ENCODE measurements at places on chromosomes 2 and 18.

- no peaks in the 10 kb centered on the region for H3K27me3 ChIP-seq
- DNase-seq, result no peak
- no peaks in the 10 kb centered on the region for H3K36me3 ChIP-seq
- no peak overlapping the region for H3K27ac ChIP-seq
These were observed 786.2 kb upstream of the FANCL start for GRCh38 chr2:59027320-59027719.

- H3K27me3 ChIP-seq, result no peaks in the 10 kb centered on the region
- no peak overlapping the region for H3K27ac ChIP-seq
- no peak for DNase-seq
- no peaks in the 10 kb centered on the region for H3K4me1 ChIP-seq
- H3K36me3 ChIP-seq, result no peaks in the 10 kb centered on the region
These were observed 156.1 kb upstream of the ID2 start for GRCh38 chr2:8525582-8526402.

- H3K4me1 ChIP-seq, result peaks cover 47% of the 10 kb centered on the region
- DNase-seq, result peak; percentile 47
- peak overlapping the region; percentile 30 for H3K4me3 ChIP-seq
- no peaks in the 10 kb centered on the region for H3K36me3 ChIP-seq
These were observed 86.1 kb downstream of the ACVR1 start for GRCh38 chr2:157789933-157790511.

DNA sequence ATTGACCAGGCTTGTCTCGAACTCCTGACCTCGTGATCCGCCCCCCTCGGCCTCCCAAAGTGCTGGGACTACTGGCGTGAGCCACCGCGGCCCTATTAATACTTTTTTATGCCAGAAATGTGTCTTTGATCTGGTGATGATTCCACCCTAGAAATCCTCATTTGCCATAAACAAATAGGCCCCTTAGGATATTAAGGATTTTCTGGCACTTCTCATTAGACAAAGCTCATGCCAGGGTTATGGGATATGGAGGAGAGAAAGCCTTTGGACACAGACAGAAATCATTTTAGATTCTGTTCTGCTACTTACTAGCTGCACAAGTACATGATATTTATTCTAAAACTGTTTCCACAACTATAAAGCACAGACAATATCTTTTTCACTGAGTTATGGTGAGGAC is 24.1 kb downstream of the SLC40A1 start:
- peaks cover 90% of the 10 kb centered on the region for H3K4me1 ChIP-seq
- H3K36me3 ChIP-seq, result peaks cover 3% of the 10 kb centered on the region
- H3K27me3 ChIP-seq, result no peaks in the 10 kb centered on the region
- peak overlapping the region; percentile 86 for H3K27ac ChIP-seq
- no peak overlapping the region for H3K4me3 ChIP-seq

DNA sequence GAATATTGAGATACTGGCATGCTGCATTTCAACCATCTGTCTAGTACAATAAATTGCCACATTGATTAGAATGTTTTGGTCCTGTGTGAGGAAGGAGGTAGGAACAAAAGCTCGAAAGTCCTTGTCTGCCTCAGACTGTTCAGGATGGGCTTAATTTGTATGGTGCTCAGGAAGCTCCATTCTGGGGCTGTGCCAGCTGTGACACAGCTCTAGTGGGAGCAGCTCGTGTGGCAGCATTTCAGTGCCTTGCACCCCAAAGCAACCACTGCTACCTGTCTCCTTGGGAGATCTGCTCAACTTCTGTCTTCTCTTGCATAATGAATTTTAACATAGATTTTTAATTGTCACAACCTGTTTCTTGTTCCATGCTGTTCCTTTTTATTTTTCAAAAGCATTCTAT is 144.4 kb upstream of the THUMPD2 start:
- no peaks in the 10 kb centered on the region for H3K4me1 ChIP-seq
- H3K36me3 ChIP-seq, result no peaks in the 10 kb centered on the region
- DNase-seq, result no peak
- no peaks in the 10 kb centered on the region for H3K27me3 ChIP-seq
- H3K4me3 ChIP-seq, result no peak overlapping the region

GRCh38 chr18:68865021-68865420 is 67.1 kb downstream of the CCDC102B start:
- H3K4me1 ChIP-seq, result no peaks in the 10 kb centered on the region
- no peak for DNase-seq
- no peak overlapping the region for H3K27ac ChIP-seq
- H3K27me3 ChIP-seq, result no peaks in the 10 kb centered on the region
- H3K4me3 ChIP-seq, result no peak overlapping the region
- H3K36me3 ChIP-seq, result no peaks in the 10 kb centered on the region

DNA sequence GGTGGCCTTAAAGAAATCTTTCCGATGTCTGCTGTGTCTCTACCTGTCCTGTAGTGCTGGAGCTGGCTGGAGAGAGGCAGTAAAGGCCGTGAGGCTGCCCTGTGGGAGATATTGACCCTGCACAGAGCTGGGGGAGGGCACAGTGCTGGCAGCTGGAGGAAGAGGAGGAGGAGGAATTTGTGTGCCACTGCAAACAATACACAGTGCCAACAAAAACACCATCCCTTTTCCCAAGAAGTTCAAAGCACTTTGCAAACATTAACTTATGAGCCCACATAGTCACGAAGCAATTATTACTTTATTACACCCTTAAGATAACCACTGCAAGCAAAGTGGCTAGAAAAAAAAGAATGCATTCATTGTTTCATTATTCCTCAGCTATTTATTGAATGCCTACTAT is 45.0 kb upstream of the CYTIP start:
- H3K36me3 ChIP-seq, result no peaks in the 10 kb centered on the region
- no peaks in the 10 kb centered on the region for H3K27me3 ChIP-seq
- H3K4me3 ChIP-seq, result no peak overlapping the region
- no peaks in the 10 kb centered on the region for H3K4me1 ChIP-seq

DNA sequence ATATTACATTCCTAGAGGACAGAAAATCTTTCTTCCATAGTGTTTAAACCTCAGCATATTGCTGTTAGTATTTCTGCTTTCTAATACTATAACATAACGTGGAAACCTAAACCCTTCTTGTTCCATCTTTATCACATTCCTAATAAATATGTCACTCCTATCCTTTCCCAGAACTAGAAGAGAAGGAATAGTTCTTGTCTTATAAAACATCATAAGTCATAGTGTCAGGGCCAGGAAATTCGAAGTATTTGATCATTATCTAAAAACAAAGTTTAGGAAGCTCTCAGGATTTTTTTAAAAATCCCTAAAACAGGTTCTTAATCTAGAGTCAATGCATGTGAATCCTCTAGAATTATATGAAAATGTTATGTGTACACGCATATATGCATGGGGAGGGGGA is 2.0 kb downstream of the NHEJ1 start:
- H3K4me1 ChIP-seq, result peaks cover 5% of the 10 kb centered on the region
- H3K27me3 ChIP-seq, result no peaks in the 10 kb centered on the region

DNA sequence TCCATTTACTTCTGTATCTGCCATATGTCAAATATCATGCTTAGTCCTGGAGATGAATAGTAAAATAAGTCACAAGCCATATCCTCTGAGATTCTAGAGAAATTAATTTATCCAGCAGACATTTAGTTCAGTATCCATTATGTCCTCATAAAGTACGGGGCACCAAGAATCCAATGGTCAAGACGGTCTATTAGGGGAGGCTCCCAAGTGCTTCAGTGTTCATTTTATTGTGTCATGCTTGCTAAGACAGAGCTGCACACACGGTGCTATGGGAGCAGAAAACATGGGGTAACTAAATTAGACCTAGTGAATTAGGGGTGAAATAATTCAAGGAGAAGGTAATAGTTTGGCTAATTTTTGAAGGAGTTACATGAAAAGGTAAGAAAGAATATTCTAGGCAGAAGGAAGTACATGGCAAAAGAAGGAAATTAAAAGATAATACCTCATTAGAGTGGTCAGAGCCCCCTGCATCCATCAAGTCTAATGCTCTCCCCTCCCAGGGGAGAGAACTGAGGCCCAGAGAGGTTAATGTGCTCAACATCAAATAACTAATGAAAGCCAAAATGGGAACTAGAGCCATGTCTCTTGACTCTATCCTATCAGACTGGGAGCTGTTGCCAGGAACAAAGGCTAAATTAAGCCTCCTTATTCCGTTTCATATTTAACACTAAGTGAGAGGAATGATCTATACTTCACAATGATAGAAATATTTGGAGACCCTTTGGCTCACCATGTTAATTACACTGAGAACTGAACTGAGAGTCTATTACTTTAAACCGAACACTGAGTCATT is 358.7 kb downstream of the LRRTM1 start:
- no peak overlapping the region for H3K27ac ChIP-seq
- DNase-seq, result no peak
- no peaks in the 10 kb centered on the region for H3K36me3 ChIP-seq
- no peaks in the 10 kb centered on the region for H3K27me3 ChIP-seq
- H3K4me3 ChIP-seq, result no peak overlapping the region

- no peaks in the 10 kb centered on the region for H3K36me3 ChIP-seq
- H3K27me3 ChIP-seq, result no peaks in the 10 kb centered on the region
- H3K27ac ChIP-seq, result no peak overlapping the region
- no peak for DNase-seq
These were observed 209.7 kb downstream of the WDPCP start for GRCh38 chr2:63378589-63378988.

- no peak overlapping the region for H3K27ac ChIP-seq
- H3K4me1 ChIP-seq, result no peaks in the 10 kb centered on the region
- H3K27me3 ChIP-seq, result no peaks in the 10 kb centered on the region
- no peak overlapping the region for H3K4me3 ChIP-seq
- H3K36me3 ChIP-seq, result peaks cover 7% of the 10 kb centered on the region
- no peak for DNase-seq
These were observed 52.3 kb downstream of the RPE start for GRCh38 chr2:210054696-210055095.

GRCh38 chr2:40041422-40042382 is 262.6 kb upstream of the THUMPD2 start:
- H3K27ac ChIP-seq, result no peak overlapping the region
- no peaks in the 10 kb centered on the region for H3K27me3 ChIP-seq
- DNase-seq, result no peak
- no peaks in the 10 kb centered on the region for H3K4me1 ChIP-seq
- H3K4me3 ChIP-seq, result no peak overlapping the region

GRCh38 chr18:34281722-34282121 is 57.0 kb upstream of the NOL4 start:
- DNase-seq, result no peak
- no peaks in the 10 kb centered on the region for H3K27me3 ChIP-seq
- H3K4me3 ChIP-seq, result no peak overlapping the region
- H3K36me3 ChIP-seq, result no peaks in the 10 kb centered on the region
- no peak overlapping the region for H3K27ac ChIP-seq
- no peaks in the 10 kb centered on the region for H3K4me1 ChIP-seq
